Nucleus accumbens (tissue), 56 donors: ENCODE measurements at places on chromosomes 4 and X.

DNA sequence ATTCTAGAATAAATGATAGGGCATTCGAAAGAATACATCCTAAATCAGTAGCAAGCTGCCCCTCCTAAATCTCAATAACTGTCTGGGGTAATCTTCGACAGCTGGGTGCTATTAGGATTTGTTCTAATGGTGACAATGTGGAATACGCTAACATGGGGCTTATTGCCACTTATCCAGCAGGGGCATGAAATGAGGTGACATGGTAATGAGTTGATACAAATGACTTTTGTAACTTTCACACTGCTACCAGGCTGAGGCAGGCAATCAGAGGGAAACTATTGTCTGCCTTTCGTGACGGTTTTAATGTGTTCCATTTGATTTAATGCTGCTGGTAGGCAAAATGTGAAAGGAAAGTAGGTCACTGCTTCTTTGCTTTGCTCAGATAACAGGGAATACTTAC is 1047.4 kb upstream of the PABPC4L start:
- no peak for DNase-seq

GRCh38 chr4:90745176-90745575 is 618.0 kb downstream of the CCSER1 start:
- no peak for DNase-seq

DNA sequence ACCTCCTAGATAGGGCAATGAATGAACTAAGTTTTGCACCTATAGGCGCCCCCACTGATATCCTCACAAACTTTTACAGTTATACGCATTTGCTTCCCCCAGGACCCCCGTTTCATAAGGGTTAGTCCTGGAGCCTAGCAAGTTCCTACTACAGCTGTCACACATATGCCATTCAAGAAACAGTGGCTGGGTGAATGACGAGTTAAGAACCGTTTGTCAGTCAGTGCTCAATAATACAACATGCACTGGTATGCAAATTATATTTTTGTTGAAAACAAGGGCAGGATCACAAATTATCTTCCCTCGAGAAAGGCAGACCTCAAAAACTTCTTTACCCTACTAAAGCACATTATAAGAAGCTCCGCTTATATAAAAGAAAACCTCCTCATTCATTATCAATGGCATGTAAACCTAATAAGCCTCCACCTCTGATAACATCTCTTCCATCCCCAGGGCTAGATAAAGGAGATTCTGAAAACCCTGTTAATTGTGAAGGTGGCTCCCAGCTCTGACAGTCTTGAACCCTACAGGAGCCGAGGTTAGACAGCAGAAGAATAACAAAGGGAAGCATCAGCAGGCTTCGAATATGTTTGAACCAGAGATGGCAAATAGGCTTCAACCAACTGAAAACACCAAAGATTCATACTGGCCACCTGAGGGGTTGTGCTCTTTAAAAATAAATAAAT is 40.3 kb downstream of the AFAP1 start:
- no peak for DNase-seq

DNA sequence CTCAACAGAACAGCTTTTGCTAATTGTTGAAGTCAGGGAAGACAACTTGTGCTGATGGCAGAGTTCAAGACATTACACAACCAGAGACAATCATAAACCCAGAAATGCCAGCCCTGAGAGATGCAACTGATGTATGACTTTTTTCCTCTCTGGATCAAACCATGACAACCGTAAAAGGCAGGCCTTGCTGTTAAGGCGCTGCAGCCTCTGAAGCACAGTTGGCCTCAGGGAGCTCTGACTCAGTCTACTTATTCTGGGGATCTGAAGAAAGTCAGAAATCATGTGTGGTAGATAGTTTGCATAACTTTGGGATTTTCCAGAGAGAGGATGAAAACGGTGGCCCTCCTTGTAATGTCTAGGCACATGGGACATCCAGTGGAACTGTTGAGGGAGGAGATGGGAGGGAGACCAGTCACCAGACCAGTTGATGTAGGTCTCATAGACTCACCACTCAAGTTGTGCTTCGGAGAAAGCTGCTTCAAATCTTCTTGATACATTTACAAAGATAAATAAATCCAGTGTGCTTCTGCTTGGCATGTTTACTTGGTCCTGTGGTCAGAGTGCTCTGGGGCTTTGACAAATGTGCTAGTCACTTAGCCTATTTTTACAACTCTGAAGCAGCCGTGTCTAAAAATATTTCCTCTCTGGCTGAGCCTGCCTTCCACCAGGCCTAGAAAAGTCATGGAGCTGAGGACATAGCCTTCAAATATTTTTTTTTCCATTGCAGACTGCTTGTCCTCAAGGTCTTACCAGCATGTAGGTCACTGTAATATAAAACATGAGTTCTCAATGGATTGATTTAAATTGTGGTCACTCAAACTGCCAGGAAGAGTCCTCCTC is 7.5 kb downstream of the HADH start:
- no peak for DNase-seq

DNA sequence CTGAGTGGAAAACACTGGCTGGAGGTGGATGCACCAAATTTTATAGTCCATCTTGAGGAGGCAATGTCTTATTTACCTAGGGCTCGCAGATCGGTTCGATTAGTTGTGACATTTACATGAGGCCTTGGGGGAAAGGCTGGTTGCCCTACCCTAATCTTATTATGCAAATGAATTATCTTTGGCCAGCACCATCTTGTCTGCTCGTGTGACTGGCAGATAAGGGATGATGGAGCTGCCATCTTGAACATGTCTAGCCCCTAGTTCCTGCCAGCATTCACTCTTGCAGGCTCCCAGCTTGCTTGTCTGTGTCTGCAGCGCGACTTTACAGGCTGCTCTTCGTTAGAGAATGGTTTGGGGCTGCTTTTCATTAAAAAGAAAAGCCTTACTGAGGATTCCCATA is 61.9 kb downstream of the SEC24B start:
- DNase-seq: no peak

DNA sequence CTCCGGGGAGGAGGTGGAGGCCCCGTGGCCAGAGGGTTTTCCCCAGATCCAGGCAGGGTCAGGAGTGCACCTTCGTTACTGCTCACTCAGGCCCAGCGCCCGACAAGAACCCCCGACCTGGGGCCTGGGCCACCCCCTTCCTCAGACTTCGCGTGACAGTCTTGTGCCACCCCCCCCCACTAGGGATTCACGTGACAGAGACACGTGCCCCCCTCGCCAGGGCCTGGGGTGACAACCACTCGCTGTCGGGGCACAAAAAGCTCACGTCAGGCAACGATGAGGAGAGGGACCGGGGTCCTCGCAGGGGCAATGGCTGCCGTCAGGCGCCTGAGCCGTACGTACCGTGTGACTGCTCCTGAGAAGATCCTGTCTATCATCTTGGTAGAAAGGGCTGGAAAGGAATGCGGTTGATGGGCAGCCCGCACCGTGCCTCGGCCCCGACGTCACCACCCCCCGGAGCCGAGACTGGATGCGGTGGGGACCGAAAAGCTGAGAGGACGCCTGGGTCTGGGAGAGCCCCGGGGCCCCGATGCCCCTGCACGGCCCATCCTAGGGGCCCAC is 23.0 kb upstream of the GTPBP6 start:
- DNase-seq: no peak

- no peak for DNase-seq
These were observed 36.6 kb upstream of the UGT2A1 start for GRCh38 chr4:69689599-69689998.

DNA sequence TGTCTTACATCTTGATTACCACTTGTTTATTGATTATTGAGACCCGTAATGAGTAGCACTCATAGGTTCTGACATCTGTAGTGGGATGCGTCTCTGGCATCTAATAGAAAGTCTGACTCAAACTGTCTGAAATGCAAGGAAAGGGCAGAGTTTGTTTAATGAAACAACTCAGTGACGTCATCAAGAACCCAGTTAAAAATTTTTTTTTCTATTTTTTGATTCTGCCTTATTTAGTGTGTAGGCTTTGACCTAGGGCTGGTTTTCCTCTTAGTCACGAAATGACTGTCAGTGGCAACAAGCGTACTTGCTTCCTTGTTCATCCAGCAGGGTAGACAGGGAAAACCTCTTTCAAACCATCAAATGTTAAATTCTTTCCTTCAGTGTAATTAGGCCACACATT is 3.1 kb upstream of the CDKL5 start:
- DNase-seq: no peak

DNA sequence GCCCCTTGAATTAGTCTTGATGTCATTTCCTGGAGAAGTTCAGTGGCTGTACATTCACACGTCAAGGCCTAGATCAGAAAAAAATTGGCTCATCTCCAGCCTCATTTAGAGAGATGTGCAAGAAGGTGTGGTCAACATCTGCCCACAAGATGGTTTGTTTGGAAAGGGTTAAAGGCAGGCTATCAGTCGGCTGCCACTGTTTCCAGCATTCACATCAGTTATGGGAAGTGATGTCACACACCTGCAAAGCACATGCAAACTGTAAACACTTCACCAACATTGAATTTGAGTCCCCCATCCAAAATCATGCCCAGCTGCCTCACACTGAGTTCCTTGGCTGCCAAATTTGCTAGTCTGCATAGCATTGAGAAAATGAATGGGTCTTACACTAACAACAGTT is 498.3 kb upstream of the INTU start:
- no peak for DNase-seq

GRCh38 chr4:10898072-10898471 is 213.5 kb upstream of the CLNK start:
- DNase-seq: no peak

DNA sequence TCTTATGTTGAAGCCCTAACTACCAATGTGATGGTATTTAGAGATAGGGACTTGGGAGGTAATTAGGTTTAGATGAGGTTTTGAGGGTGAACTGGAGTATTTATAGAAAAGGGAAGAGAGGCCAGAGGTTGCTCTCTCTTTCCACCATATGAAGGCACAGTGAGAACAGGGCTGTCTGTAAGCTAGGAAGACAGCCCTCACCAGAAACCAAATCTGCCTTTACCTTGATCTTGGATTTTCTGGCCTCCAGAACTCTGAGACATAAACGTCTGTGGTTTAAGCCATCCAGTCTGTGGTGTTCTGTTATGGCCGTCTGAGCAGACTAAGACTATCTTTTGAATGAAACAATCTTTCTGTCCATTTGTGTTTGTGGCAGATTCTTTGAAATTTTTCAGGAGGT is 223.7 kb downstream of the PDHA2 start:
- DNase-seq: no peak

DNA sequence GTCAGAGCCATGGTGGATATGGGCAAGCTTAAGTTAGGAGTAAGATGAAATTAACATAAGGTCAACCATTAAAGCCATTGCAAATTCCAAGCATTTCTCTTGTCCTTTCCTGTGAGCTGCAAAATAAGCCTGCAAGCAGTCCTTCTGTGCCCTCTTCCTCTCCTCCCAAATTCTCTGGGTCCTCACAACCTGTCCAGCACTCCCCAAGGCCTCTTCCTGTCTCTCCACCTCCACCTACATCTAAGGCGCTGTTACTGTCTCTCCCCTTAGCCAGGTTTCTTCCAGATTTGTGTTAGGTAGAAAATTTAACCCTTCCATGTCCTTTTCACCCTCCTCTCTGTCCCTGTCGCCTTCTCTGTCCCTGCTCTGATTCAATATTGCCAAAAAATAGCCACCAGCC is 22.2 kb downstream of the ETDC start:
- no peak for DNase-seq

- no peak for DNase-seq
These were observed 219.0 kb downstream of the ARHGAP10 start for GRCh38 chr4:147950841-147951240.

- DNase-seq: no peak
These were observed 22.8 kb downstream of the FRAS1 start for GRCh38 chr4:78079726-78080430.

- no peak for DNase-seq
These were observed 473.0 kb downstream of the FAT4 start for GRCh38 chr4:125787707-125788106.
